Thymus (tissue), 14 donors: ENCODE measurements at places on chromosomes 16 and 17.

DNA sequence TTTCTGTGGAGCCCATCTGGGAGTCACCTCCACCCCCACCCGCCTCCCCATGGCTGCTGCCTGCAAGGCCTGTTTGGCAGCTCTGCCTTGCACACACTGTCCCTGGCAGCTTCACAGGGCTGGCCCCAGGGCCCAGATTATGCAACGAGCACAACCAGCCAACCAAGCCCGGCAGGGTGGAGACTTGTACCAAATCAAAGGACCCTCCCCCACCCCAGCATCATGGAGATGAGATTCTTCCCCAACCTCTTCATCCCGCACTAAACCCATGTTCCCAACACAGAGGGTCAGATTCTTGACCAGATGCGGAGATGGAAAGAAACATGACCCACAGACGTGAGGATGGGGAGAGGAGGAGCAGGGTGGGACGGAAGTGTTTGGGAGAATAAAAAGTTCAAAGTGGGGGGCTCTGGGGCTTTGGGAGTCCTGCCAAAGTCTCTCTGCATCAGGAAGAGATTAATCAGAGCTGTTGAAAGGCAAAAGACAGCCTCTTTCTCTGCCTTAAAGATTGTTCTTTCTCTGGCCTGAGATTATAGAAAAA is 3.8 kb downstream of the SMARCD2 start:
- no peak for DNase-seq

DNA sequence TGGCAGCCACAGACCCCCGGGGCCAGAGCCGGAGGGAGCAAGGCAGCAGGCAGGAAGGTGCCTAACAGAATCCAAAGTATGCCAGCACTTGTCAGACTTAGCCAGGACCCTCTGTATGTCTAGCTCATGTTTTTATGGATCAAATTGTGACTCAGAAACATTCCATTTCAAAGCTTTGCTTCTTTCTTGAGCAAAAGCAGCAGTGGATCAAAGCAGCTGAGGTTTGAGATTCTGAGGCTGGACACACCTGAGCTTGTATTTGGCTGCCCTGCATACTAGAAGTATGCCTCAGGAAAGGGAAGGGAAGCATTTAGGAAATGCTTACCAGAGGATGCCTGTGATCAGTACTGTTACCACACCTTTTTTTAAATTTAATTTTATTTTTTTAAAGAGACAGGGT is 5.7 kb upstream of the MYO1C start:
- no peak for DNase-seq

GRCh38 chr17:49664706-49665211 is 13.1 kb downstream of the SPOP start:
- DNase-seq, result no peak

GRCh38 chr17:27762527-27763305 is 37.6 kb downstream of the NOS2 start:
- DNase-seq, result no peak

- no peak for DNase-seq
These were observed 16.8 kb downstream of the LRRC3C start for GRCh38 chr17:39944393-39944711.

- no peak for DNase-seq
These were observed 804 bp downstream of the CRYM start for GRCh38 chr16:21277045-21277926.

- no peak for DNase-seq
These were observed 14.5 kb downstream of the RPS6KB1 start for GRCh38 chr17:59907467-59907866.

DNA sequence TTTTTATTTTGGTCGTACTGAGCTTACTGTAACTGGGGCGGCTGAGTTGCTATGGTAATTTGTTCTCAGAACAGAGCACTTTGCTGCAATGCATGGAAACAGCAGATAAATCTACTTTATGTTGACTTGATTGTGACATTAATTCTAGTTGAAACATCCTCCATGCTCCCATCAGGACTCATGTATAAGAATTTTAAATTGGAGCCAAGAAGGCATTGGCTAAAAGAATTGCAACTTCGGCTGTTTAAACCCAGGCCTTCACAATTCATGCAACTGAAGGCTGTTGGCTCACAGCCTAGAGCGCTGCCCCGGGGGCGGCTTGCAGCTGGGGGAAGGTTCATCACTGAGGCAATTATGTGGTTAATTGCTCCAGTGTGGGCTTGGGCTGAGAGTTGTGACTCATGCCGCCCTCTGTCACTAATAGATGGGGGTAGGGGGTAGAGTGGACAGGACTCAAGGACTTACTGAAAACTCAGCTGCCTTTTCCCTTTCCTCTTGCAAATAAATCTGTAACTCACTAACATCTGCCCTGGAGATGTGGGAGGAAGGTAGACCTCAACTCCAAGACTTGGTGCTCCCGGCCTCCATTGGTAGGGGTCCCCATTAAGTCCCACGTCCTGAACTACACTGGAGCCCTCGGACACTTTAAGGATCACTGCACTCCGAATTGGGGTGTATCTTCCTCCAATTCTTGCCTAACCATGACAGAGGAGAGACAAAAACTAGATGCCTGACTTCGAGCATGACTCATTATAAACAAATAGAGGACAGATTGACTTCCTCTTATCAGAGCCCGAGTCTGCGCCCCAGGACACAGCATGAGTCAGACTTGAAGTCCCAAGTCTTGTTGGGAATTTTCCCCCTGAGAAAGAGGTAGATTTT is 37.5 kb downstream of the ERCC4 start:
- DNase-seq, result no peak

DNA sequence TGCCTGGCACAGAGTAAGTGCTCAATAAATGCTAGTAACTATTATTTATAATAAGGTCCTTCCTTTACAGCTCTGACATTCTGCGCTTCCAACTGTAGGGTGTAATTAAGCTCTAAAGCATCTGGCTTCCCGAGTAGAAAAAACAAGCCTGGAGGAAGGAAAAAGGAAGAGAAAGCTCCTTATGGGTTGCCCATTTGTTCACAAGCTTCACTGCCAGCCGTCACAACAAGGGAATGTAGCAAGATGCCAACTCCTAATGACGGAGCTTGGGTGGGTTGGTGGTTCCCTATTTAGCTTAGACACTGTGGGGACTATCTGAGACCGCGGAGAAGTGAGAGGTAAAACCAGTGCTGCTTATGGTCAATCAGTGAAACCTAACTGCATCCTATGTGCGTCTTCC is 7.3 kb upstream of the RPRML start:
- no peak for DNase-seq

GRCh38 chr16:82995924-82996441 is 369.2 kb downstream of the CDH13 start:
- no peak for DNase-seq

- no peak for DNase-seq
These were observed 71.5 kb downstream of the SEC14L1 start for GRCh38 chr17:77212081-77212832.
